ENCODE measurements at places on chromosomes 5 and 9.

- H3K36me3 ChIP-seq: no peaks in the 10 kb centered on the region
- H3K4me1 ChIP-seq: no peaks in the 10 kb centered on the region
- DNase-seq: no peak
- H3K27me3 ChIP-seq: no peaks in the 10 kb centered on the region
- H3K4me3 ChIP-seq: no peak overlapping the region
Measured at GRCh38 chr5:120139039-120139438, 325.1 kb upstream of the PRR16 start.

GRCh38 chr9:4792054-4792571, 631 bp upstream of the RCL1 start:
- H3K36me3 ChIP-seq: peaks cover 3% of the 10 kb centered on the region
- DNase-seq: no peak
- H3K27ac ChIP-seq: peak overlapping the region; percentile 73
- H3K4me1 ChIP-seq: peaks cover 33% of the 10 kb centered on the region

DNA sequence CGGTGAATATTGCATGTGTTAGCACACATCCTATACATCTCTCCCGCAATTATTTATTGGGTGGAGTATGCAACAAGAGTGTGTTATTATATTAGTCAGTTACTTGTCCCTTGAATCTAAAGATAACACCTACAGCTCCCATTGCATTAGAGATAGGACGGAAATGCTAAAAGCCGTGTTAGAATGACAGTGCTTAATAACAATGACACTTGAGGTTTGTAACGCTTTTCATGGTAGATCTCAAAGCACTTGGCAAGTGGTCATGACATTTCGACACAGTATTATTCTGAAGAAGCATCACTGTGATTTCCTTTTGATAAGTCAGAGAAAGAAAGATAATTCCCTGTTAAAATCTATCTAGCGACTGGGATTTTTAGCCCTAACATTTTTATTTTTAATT, 33.4 kb upstream of the TRIO start:
- peaks cover 40% of the 10 kb centered on the region for H3K4me1 ChIP-seq
- H3K36me3 ChIP-seq: no peaks in the 10 kb centered on the region
- no peak for DNase-seq
- no peak overlapping the region for H3K27ac ChIP-seq

DNA sequence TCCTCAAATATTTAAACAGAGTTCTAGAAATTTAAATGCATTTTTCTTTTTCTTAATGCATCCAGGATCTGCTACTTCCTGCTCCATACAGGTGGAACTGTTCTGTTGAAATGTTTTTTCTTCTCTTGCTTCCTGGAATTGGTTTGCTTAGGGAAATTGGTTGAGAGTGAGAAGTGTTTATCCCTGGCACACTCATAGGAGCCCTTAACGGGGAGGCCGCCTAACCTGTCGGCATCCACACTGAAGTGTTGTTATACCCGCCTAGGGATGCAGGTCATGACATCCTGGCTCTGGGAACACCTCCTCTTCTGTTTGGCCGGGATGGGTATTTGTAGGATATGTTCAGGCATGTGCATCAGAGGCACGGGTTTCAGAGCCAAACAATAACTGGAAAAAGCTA, 239.7 kb downstream of the GADD45G start:
- no peak overlapping the region for H3K4me3 ChIP-seq
- no peaks in the 10 kb centered on the region for H3K27me3 ChIP-seq
- no peak for DNase-seq
- H3K4me1 ChIP-seq: no peaks in the 10 kb centered on the region
- no peaks in the 10 kb centered on the region for H3K36me3 ChIP-seq

DNA sequence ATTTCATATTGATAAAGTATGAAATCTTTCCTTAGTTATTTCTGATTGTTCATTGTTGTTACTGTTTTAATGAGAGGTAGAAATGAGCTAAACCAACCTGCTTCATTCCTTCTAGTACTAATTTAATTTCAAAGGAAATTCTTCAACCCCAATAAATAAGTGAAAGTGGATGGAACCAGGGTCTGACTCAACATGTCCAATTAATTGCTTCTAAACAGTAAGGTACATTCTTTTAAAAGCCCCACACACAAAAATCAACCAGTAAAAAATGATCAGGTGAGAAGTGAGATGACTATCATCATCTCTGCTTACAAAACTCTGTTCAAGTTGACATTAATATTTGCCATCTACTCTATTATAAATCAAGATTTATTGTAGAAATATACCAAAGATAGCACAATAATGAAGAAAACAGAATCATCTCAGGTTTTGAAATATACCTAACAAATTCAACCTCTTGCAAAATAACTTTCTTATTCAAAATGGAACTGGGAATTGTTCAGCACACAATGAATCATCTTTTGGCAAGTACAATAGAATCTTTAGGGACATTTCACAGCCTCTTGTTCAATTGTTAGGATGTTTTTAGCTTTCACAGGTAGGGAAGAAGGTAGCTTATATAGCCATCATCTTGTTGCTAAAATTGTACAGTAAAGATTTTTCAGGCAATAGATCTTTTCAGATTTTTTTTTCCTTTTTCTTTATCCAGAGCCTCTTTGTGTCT, 114.5 kb downstream of the RPS23 start:
- no peak overlapping the region for H3K27ac ChIP-seq
- H3K36me3 ChIP-seq: no peaks in the 10 kb centered on the region
- H3K27me3 ChIP-seq: no peaks in the 10 kb centered on the region
- H3K4me3 ChIP-seq: no peak overlapping the region
- no peak for DNase-seq

GRCh38 chr9:136961279-136962065, 9.4 kb downstream of the LCN12 start:
- H3K4me3 ChIP-seq: no peak overlapping the region
- H3K27ac ChIP-seq: no peak overlapping the region
- peaks cover 11% of the 10 kb centered on the region for H3K27me3 ChIP-seq
- peaks cover 9% of the 10 kb centered on the region for H3K4me1 ChIP-seq
- H3K36me3 ChIP-seq: no peaks in the 10 kb centered on the region

DNA sequence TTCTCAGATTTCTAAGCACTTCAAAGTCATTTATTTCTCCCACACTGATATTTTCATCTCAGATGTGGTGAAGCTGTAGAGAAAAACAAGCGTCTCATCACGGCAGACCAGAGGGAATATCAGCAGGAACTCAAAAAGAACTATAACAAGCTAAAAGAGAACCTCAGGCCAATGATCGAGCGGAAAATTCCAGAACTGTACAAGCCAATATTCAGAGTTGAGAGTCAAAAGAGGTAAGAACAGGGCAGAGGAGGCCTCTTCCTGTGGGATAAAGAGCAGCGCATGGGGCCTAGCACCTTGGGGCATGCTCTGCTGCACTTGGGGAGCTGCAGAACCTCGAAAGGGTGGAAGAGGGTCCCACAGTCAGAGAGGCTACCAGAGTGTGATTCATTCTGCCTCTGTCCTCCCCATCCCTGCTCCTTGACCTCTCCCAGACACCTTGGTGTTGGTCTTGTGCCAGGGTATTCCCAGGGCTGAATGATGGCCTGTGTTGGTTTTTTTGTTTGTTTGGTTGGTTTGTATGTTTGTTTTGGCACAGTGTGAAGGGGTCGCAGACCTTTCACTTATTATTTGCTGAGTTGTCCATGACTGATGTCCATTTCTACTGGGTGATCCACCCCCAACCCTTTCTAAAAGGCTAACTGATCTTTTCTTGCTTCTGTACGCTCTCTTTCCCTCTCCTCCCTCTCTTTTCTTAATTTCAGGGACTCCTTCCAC, 248.9 kb downstream of the DOCK8 start:
- H3K4me1 ChIP-seq: peaks cover 5% of the 10 kb centered on the region
- peaks cover 65% of the 10 kb centered on the region for H3K36me3 ChIP-seq
- H3K27me3 ChIP-seq: no peaks in the 10 kb centered on the region
- no peak overlapping the region for H3K27ac ChIP-seq
- DNase-seq: no peak
- no peak overlapping the region for H3K4me3 ChIP-seq

GRCh38 chr5:77308154-77308960, 97.9 kb downstream of the PDE8B start:
- no peaks in the 10 kb centered on the region for H3K36me3 ChIP-seq
- no peaks in the 10 kb centered on the region for H3K4me1 ChIP-seq
- H3K27me3 ChIP-seq: no peaks in the 10 kb centered on the region
- H3K4me3 ChIP-seq: no peak overlapping the region
- H3K27ac ChIP-seq: no peak overlapping the region

GRCh38 chr9:120413121-120414048, 166.6 kb downstream of the CDK5RAP2 start:
- H3K27me3 ChIP-seq: no peaks in the 10 kb centered on the region
- H3K4me3 ChIP-seq: no peak overlapping the region
- H3K27ac ChIP-seq: no peak overlapping the region
- H3K4me1 ChIP-seq: no peaks in the 10 kb centered on the region

DNA sequence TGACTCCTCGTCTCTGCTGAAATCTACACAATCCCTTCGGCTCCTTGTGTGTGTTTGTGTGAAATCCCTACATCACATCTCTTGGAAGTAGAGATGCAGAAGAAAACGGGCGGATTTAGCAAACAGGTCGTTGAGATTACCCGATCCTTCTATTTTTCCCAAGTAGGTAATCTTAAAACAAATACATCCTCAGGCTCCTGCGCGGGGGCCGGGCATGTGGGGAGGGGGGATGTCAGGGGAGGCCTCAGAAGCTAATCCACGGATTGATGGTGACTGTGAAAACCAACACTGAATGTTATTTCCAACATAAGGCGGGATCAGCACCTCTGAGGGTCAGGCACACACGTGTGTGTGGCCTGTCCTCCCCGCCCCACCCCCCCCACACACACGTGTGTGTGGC, 137.8 kb downstream of the ROR2 start:
- no peak overlapping the region for H3K27ac ChIP-seq
- DNase-seq: no peak
- H3K27me3 ChIP-seq: no peaks in the 10 kb centered on the region

- DNase-seq: no peak
- H3K4me1 ChIP-seq: no peaks in the 10 kb centered on the region
- peaks cover 5% of the 10 kb centered on the region for H3K27me3 ChIP-seq
- H3K27ac ChIP-seq: no peak overlapping the region
- no peaks in the 10 kb centered on the region for H3K36me3 ChIP-seq
- H3K4me3 ChIP-seq: no peak overlapping the region
Measured at GRCh38 chr5:90386099-90386710, 23.4 kb downstream of the CETN3 start.

DNA sequence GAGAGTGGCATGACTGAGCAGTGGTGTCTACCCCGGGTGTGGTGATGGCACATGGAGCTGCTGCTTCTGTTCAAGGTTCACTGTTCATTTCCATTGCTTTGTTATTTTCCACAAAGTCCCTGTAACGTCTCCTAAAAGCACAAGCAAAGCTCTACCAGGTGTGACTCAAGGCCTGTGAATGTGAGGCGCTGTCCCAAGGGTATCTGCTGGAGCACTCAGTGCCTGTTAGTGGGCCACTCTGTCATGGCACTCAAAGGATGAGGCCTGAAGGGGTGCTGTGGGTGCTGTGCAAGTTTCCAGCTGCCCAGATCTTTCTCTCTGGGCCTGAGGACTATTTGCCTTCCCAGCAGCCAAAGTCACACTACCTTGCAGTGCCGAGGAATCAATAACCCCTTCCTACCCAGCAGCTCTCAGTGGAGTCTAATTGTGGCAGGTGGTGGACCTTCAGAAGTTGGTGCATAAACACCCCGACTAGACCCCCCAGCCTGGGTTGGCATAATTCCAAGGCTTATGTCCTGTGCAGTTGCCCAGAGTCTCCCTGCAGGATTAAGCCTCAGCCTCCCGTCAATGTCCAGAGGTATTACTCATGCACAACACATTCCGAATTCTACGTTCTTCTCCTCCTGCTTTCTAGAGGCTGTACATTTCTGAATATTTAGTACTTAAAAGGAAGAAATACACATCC, 17.4 kb upstream of the PTCH1 start:
- no peaks in the 10 kb centered on the region for H3K36me3 ChIP-seq
- no peak for DNase-seq
- H3K27me3 ChIP-seq: peaks cover 25% of the 10 kb centered on the region
- H3K4me3 ChIP-seq: no peak overlapping the region
- no peaks in the 10 kb centered on the region for H3K4me1 ChIP-seq

DNA sequence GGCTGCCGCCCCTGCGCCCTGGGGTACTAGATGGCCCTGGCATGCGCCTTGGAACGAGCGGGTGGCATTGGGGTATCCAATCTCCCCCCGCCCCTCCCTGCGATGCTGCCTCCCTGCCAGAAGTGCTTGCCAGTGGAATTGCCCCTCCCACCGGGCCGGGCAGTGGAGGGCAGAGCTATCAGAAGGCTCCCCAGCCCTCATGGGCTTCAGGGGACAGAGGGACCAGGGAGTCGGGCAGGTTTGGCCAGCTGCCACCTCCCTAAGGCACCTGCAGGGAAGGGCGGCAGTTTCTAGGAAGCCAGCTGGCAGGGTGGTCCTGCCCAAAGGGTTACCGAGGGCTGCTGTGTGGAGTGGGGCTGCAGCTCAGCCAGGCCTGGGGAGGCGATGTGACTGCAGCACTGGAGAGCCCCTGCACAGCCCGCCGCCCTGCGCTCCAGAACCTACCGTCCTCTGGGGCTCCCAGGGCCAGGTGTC, 52.8 kb upstream of the EGFL7 start:
- no peak for DNase-seq
- no peak overlapping the region for H3K4me3 ChIP-seq
- H3K36me3 ChIP-seq: no peaks in the 10 kb centered on the region
- no peaks in the 10 kb centered on the region for H3K4me1 ChIP-seq

DNA sequence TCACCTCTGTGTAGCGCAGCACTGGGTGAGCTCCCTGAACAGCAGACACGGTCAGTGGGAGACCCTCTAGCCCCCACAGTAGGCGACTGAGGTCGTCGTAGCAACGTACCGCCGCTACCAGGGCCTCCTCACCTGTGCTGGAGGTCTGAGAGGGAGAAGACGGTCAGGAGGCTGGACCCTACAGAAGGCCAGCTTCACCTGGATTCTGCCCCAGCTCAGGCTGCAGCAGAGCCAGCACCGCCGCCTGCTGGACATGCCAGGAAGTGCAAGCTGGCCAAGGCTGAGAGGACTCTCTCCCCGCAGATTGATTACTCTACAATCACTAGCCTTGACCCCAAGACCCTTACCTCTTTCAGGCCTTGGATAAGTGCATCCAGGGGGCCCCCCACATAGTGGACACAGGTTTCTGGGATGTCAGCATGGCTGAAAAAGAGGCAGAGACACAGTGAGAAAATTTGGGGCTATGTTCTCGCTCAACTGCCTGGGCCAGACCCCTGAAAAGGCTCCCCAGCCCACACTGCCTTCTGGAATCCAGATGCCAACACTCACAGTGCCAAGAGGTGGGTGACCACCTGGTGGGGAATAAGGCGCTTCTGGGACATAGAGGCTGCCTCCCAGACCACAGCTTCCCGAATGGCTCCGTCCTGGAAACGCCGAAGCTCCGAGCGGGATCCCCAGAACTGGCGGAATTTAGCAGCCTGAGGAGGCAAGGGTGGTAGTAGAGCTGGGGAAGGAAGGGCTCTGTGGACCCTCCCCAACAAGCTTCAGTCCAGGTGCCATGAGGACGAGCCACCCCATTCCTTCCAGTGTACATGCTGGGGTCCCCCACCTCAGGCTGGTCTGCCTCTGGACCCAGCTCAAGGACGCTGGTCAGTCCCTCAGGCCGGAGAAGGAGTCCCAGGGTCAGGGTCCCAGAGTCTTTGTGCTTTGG, 6.9 kb downstream of the NOL6 start:
- DNase-seq: peak; percentile 61
- peaks cover 6% of the 10 kb centered on the region for H3K4me1 ChIP-seq
- H3K27ac ChIP-seq: no peak overlapping the region
- no peaks in the 10 kb centered on the region for H3K27me3 ChIP-seq
